ENCODE measurements at places on chromosomes 6 and 20.

- DNase-seq = no peak
Observed at GRCh38 chr6:144310765-144311164, 25.6 kb downstream of the UTRN start.

DNA sequence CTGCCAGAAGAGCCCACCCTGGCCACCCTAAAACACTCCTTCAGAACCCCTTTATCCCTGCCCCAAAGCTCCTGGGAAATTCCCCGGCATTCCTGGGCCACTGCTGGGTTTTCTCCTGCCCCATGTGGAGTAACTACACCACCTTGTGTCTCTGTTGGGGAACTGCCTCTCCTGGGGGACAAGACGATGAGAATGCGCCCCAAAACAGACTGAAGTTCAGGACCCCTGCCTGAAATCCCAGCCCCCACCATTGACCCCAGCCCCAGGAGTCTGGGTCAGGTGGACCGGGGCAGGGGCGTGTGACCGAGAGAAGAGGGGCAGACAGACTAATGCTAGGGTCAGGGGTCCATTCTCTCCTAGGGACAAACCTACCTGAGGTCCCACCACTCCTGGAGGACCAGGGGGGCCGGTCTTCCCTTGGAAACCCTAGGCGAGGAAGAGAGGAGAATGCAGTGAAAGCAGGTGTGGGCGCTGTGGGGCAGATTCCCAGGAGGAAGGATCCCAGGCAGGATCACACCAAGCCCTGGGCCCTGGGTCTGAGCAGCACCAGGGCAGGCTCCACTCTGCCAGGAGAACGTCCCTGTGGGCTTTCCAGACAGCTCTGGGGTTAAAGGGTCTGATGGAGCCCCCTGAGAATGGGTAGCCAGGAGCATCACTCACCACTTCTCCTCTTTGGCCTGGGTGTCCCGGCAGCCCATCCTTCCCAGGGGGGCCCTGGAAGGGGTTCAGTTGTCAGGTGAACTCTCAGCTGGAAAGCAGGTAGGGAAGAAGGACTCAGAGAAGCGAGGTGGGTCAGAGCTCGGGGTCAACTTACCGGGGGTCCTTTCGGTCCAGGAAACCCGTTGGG is 19.4 kb downstream of the COL11A2 start:
- no peak for DNase-seq

GRCh38 chr6:96974516-96974915 is 50.0 kb downstream of the KLHL32 start:
- no peak for DNase-seq

DNA sequence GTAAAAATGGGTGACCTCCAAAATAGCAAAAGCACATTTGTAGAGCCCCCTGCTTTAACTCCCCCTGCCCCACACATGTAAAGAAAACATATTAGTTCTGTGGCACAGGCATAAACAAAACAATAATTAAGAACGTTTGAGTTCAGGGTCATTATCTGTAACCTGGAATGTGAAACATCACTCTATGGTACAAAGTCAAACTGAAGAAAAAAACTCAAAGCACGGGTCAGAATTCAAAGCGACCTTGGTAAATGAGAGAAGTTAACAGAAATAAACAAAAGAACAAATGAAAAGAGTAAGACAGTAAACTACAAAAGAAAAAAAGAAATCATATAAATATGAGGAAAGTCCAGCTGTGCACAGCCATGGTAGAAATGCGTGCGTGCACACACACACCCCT is 67.5 kb downstream of the PKHD1 start:
- DNase-seq = no peak

DNA sequence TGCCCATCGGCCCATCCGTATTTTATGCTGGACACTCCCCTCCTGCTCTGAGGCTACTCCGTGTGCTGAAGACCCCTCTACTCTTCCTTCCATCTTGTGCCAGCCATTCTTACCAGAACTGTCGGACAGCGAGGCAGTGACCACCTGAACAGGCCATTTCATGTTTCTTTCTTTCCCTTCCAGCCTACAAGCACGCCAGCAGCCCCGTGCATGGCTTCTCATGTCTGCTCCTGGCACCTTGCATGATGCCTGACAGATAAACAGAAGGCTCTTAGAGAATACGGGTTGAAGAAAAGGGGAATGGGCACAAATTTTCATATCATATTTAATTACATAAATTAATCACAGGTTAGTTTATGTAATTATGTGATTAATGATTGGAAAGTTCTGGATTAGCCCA is 95.7 kb downstream of the ARID1B start:
- no peak for DNase-seq

DNA sequence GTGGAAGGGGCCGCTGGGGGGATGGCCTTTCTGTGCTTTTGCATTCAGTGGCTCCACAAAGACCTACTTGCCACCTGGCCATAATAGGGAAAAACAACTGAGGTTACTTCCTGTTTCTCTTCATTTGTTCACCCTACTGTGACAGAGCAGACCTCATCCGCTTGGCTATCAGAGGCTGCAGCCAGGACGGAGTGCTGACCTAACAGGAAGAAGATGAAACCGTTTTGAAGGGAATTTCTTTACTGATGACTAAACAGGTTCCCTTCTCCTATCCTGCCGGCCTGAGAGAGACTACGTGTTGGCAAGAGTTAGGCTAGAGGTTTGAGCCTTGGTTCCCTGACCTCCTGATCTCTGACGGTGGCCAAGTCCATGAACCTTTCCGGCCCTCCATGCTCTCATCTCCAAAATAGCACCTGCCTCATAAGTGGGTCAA is 21.3 kb downstream of the PRR18 start:
- no peak for DNase-seq

DNA sequence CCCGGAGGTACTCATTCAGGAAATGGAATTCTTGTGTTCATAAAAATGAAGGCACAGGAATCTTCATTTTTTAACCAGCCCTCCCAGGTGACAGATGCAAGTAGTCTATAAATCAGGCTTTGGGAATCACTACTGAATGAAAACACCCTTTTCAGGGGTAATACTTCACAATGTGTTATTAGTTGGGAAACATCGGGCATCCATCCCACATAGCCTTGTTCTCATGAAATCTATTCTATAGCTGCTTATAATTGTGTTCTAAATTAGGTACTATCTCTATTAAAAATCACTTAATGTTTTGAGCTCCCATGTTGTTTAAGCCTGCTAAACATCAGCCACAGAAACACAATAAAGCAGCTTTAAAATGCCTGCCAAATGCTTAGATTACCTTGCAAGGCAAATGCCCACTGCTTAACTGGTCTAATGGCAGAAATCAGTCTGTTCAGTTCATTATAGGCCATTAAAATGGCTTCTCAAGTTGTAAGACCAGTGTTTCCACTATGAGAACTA is 94.9 kb downstream of the L3MBTL3 start:
- DNase-seq = no peak

- no peak for DNase-seq
Observed at GRCh38 chr20:56373942-56374341, 15.2 kb downstream of the FAM210B start.

GRCh38 chr6:110542311-110543024 is 66.1 kb upstream of the SLC22A16 start:
- DNase-seq = no peak

DNA sequence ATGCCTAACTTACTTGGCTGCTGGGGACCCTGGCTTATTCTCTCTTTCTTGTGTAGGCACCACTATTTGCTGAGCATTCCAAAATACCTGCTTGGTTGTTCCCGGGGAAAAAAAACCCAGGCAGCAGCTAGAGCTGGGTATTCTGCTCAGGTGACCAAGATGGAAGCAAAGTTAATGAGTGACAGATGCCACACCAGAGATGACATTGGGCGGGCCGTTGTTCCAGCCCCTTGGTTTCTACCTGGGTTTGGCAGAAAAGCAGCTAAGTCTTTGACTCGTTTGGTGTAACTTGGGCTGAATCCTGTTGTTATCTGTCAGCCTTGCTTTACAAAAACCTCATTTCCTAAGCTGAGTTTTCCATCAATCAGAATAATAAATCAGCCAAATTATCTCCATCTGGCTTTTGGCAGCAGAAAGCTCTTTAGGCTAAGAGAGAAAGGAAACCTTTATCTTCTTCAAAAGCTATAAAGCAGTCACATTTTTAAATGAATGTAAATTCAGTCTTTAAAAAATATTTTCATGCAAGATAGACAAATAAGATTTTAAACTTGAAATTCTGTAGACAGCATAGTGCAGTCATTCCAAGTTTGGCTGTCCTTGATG is 202.0 kb upstream of the GMDS start:
- no peak for DNase-seq

DNA sequence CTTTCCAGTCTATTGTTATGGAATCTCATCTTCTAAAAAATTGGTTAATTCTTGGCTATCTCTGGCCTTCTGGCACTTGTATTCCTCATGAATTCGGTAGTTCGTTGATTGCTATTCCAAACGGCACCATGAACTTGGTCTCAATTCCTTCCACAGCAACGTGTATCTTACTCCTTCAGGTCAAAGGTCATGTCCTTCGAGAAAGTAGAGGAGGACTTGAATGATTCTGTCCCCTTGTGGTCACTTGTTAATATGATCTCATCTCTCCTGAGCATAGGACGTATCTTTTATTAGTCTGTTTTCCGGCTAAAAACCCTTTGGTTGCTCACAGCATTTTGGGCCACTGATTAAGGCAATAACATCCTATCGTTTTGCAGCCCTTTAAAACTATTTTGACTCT is 9.4 kb downstream of the TLDC2 start:
- DNase-seq = no peak

DNA sequence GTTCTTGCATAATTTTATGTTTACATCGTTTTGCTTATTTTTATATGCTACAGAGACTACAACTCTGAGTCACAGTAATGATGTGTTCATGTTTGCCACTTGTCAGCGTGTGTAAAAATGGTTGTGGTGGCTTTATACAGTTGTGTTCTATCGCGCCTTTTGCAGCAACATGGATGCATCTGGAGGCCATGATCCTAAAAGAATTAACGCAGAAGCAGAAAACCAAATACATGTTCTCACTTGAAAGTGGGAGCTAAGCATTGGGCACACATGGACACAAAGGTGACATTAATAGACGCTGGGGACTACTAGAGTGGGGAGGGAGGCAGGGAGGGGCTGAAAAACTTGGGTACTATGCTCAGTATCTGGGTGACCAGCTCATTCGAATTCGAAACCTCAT is 996 bp upstream of the SEC23B start:
- DNase-seq = no peak

GRCh38 chr20:1983301-1983700 is 10.6 kb downstream of the PDYN start:
- DNase-seq = no peak

- DNase-seq = no peak
Observed at GRCh38 chr6:107123501-107123900, 8.2 kb upstream of the BEND3 start.

GRCh38 chr20:49866051-49866450 is 49.3 kb downstream of the SPATA2 start:
- no peak for DNase-seq

- no peak for DNase-seq
Observed at GRCh38 chr6:37324131-37325033, 29.4 kb upstream of the RNF8 start.

- DNase-seq = no peak
Observed at GRCh38 chr6:29990931-29991330, 48.6 kb downstream of the HLA-A start.

DNA sequence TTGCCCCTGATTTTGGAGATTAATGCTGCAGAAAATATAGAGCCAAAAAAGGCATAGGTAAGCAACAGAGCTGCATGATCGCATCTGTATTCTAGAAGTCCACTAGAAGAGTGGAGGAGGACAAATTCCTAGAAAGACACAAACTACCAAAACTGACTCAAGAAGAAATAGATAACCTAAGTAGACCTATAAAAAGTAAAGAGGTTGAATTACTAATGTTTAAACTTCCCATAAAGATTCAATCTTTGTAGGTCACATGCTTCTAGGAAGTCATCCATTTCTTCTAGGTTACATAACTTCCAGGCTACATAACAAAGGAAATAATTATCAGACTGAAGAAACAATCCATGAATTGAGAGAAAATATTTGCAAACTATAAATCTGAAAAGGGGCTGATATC is 84.4 kb downstream of the JPH2 start:
- DNase-seq = no peak

DNA sequence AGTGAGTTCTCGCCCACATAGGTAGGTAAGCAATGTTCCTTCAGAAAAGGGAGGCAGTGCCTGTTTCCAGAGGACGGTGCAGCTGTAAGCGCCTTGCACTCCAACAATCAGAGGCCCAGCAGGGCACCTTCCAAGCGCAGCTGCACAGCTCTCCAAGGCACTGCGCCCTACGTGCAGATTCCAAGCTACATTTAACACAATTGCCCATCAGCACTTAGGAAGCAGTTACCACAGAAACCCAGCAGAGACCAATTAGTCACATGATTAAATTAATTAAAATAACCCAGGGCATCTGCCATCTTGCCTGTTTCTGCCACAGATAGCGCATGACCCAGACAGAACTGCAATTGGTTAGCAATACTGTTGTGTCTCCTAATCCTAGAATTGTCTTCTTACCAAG is 65.5 kb downstream of the SOBP start:
- DNase-seq = no peak

GRCh38 chr6:73675466-73676098 is 20.4 kb upstream of the CD109 start:
- no peak for DNase-seq

DNA sequence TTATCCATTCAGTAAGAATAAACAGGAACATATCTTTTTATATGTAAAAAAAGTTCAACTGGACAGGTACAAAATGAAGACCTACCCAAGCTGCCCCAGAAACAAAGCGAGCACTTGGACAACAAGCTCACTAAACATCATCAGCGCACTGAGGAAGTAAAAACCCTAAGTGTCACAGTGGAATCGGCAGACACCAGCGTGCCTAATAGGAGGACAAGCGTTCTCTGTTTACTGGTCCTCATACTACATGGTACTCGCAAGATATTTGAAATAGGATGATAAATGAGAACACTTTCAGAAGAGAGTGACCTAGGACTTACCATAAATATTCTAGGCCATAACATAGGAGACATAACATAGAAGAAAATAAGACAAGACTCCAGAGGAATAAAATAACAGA is 18.2 kb downstream of the MAP7 start:
- DNase-seq = no peak

DNA sequence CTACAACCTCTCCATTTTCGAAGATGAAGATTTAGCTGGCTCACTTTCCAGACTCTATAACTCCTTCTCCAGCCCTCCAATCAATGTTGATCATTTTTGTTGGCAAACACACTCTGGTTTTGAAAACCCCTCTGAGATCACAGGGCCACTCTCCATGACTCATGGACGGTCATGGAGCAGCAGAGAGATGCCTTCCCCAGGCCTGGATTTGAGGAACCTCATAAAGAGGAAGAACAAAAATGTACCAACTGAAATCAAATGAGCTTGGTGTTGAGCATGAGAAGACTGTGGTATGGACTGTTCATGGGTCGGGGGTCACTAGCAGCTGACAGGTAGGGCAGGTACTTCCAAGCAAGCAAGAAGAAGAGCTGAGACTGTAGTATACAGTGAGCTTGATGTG is 112.8 kb upstream of the INSM1 start:
- no peak for DNase-seq

DNA sequence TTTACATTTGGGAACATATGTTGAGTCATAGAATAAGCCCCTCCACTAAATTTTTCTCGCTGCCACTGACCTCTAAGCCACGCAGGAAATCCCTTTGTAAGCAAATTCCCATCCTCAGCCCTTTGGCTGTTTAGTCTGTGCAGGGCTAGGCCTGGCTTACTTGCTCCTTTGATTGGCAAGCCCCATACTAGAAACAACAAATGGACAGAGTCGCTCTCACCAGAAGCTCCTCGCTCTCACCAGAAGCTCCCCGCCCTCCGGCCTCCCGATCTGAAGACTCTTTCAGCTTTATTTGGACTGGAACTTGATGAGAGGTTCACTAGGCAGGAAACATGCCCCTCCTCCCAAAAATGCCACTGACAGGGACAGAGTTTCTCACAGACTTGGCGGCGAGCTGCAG is 149.2 kb upstream of the EXOC2 start:
- DNase-seq = no peak

- DNase-seq = no peak
Observed at GRCh38 chr20:54557806-54558590, 82.6 kb downstream of the DOK5 start.

Measured in iPS DF 6.9 (cell line).